AG08395 (cell line): ENCODE measurements at places on chromosomes 2 and 18.
A peak's percentile ranks its signal among the peaks of the same experiment; 100 is the strongest.

GRCh38 chr18:30852980-30853379 is 189.6 kb downstream of the DSC3 start:
- DNase-seq = no peak

DNA sequence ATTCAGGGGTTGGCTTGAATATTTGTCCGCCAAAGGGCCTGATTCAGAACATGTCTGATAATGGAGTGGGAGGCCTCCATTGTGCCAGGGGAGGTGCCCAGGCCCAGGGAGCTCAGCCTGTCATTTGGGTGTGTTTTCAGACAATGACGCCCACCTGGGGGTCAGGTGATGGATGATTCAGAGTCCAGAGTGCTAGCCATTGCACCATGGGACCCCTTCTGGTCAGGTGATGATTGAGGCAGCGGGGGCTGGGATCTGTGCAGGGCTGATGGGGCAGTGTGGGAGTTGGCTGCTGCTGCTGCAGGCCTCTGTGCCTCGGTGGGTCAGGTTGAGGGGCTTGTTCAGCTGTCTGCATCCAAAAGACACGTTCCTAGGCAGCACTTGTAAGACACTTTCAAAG is 8.3 kb upstream of the ARHGEF4 start:
- no peak for DNase-seq

- DNase-seq = no peak
Observed at GRCh38 chr2:113179446-113180045, 5.8 kb downstream of the PSD4 start.

DNA sequence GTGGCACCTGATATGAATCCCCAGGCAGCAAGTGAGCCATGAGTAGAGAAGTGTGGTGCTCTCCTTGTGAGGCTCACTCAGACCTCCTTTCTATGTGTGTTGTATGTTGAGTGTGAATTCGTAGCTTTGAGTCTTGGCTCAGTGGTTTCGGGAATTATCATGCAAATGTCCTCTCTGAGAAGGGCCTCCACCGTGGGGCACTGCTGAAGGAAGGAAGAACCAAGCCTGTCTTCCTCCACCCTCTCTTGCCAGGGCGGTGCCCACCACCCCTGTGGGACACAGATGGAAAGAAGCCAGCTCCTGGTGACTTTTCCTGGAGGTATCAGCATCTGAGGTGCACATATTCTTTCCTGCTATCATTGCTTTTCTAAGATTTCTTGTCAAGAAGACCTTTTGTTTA is 156.1 kb downstream of the MYT1L start:
- DNase-seq = no peak

DNA sequence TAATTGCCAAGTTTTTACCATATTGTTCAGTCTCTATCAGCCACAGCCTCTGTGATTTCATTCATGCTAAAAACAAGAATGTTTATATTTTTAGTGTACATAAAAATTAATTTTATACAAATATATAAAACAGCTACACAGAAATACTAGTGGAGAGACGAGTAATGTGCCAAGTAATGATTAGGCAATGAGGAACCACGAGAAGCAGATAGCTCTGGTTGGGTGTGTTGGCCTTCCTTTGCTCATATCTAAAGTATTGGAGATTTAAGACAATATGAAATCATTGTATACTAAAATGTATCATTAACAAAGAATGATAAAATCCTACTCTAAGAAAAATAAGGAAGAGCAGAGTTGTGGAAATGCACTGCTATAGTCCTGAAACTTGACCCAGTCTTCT is 326.7 kb downstream of the AGAP1 start:
- no peak for DNase-seq

- DNase-seq = no peak
Observed at GRCh38 chr2:51153236-51153635, 121.3 kb upstream of the NRXN1 start.

DNA sequence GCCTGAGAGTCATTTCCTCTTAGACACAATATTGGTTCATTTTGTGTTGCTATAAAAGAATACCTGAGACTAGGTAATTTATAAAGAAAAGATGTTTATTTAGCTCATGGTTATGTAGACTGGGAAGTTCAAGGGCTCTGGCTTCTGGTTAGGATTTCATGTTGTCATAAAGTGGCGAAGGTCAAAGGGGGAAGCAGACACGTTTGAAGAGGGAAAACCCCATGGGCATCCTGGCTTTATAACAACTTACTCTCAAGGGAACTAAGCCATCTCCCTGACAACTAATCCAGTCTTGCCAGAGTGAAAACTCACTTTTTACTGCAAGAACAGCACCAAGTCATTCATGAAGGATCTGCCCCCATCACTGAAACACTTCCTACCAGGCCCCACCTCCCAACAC is 89.7 kb upstream of the RNF152 start:
- DNase-seq = no peak

DNA sequence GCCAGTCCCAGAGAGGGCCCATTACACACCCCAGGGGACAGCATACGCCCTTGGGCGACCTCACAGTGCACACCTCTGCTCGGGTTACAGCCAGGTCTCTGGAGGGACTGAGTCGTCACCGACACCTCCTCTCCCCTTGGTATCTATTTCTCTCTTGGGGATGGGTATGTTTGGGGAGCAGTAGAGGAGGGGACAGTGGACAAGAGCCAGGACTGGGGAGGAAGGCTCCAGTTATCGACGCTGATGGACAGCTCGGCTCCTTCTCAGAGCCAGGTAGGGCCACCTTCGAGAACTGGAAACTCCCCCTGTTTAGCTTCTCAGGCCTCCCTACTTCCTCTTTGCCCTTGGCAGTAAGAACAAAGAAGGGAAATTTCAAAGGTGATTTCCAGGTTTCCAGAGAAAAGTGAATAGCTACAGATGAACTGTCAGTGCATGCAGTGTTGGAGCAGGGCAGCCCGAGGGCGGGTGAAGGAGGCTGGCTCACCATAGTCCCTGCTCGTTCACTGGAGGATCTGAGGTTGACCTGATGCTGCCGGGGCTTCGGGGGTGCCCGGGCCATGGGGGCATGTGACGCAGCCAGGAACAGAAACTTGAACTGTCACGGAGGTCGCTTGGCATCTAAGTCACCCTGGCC is 4.4 kb upstream of the SEMA4C start:
- DNase-seq = no peak

DNA sequence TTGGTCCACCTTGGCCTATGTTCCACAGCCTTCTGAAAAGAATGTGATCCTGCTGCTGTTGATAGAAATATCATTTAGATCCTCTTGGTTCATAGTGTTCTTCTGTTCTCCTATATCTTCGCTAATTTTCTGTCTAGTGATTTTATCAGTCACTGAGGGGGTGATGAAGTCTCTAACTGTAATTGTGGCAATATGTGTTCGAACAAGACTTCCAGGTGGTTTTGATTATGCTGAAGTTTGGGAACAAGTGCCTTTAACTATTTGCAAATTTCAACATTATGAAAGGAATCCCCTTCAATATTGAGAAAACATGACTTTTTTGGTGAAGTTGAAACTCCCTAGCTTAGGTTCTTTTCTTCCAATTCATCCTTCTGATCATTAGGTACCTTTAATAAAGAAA is 140.4 kb downstream of the MTX2 start:
- no peak for DNase-seq

GRCh38 chr2:225041851-225042799 is at the start of gene DOCK10:
Gene DOCK10, minus strand, starts transcription at chr2:225042468. Its CDS starts 94 bp downstream, at chr2:225042374.
- peak; percentile 52 for DNase-seq

GRCh38 chr18:77004555-77005380 is 127.8 kb downstream of the MBP start:
- no peak for DNase-seq

DNA sequence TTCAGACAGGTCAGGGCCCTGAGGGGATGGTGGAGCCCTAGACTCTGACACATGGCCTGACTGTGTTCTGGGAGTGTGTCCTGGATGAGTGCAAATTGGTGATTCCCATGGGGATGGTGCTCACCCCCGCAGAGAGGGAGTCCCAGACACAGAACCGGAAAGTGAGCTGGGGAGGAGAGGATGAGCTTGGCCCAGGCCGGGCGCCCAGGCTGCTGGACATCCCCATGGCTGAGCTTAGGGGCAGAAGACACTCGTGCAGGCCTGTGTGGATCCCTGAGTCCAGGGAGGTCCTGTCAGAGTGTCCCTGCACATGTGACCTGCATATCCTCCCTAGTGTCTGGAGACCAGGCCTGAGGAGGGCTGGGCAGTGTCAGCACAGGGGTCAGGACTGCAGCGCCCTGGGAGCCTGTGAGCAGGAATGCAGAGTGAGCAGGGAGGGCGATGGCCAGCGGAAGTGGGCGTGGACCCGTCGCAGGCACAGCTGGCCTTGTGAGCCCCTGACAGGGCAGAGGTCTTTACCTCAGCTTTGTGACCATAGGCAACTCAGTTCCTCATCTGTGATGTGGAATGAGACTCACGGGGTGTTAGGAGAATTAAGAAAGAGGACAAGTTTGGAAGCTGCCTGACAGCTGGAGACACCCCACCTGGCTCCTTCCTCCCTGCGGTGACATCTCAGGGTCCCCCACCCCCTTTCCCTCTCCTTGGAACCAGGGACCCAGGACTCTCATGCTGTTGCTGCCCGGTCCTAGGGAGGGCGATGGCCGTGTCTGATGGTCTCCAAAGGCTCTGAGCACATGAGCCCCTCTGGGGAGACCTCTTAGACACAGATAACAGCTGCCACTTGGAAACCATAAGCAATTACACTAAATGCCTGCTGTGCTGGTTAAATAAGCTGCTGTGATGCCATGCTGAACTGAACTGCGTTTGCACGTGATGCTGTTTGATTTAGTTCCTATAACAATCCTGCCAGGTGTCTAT is 62.6 kb upstream of the HS6ST1 start:
- no peak for DNase-seq

- DNase-seq = no peak
Observed at GRCh38 chr2:59713577-59713976, 839.9 kb downstream of the BCL11A start.

- DNase-seq = peak; percentile 81
Observed at GRCh38 chr2:20450201-20450999, 3.5 kb downstream of the RHOB start.

DNA sequence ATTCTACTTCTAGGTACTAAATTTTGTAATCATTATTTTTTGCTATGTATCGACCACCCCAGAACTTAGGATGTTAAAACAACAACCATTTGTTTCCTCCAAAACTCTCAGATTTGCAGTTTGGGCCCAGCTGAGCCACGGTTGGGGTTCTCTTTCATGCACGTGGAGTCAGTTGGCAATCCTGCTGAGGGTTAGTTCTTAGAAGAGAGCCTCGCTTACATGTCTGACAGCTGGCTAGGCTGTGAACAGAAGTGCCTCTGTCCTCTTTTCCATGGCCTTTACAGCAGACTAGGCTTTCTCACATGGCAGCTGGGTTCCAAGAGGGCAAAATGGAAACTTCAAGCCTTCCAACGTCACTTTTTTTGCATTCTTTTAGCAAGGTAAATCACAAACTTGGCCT is 9.3 kb upstream of the RGPD4 start:
- DNase-seq = no peak

DNA sequence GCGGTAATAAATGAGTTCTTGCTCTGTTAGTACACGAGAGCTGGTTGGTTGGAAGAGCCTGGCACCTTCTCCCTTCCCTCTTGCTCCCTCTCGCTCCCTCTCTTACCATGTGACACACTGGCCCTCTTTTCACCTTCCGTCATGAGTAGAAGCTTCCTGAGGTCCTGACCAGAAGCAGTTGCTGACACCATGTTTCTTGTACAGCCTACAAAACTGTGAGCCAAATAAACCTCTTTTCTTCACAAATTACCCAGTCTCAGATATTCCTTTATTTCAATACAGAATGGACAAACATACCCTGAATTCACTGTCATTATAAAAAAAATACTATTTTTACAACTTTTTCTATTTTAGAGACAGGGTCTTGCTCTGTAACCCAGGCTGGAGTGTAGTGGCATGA is 40.7 kb downstream of the EMILIN2 start:
- DNase-seq = no peak

GRCh38 chr18:58484989-58485981 is 143.6 kb downstream of the ALPK2 start:
- DNase-seq = no peak

GRCh38 chr2:24915796-24916195 is 4.2 kb downstream of the ADCY3 start:
- DNase-seq = no peak

GRCh38 chr2:129896226-129897100 is 83.0 kb upstream of the RAB6C start:
- DNase-seq = no peak

GRCh38 chr2:64874593-64874992 is 114.6 kb upstream of the SLC1A4 start:
- no peak for DNase-seq

DNA sequence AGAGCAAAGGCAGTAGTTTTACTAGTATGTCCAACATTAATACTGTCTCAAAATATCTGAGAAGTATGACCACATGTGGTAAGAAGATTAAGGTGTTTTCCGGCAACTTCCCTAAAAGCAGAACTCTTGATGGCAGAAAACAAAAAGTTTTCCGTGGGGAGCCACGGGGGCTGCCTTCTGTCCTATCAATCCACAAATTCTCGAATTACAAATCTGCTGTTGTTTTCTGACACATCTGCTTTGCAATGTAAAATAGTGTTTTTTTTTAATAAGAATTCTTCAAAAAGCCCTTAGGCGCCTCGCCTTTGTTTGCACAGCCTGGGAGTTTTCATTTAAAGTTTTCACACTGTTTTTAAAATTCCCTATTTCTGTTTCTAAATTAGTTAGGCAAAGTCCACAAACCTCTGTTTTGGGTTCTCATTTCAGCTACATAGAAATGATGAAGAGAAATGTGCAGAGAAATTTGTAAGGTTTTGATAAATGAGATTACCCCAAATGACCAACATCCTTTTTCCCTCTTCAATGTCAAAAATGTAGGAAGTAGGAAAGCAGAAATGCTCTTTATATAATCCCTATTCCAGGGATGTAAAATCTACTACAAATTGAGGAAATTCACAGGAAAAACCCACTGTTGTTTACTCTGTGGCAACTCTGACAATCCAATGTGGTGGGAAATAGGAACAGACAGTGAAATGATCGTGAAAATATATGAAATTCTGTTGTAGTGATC is 385.8 kb downstream of the ZEB2 start:
- DNase-seq = no peak

DNA sequence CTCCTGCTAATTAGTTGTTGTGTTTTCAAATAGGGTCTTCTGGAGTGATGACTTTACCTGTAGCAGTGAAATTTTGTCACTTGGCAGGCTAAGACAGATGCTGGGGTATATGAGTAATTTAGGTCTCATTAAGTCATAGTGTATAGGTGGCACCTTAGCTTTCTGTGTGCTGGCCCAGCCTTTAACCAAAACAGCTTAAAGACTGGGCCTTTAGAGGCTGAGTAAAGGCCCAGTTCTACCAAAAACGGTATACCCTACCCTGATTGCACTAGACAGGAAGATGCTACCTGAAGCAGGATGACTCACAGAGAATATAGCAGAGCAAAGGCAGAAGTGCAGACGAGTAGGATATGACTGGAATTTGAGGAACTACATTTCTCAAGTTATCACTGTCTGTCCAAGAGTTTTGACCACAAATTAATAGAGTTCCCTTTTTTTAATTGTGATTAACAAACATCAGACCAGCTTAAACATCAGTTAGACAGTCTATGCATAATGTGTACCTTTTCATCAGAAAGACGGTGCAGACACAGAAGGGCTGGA is 337.9 kb upstream of the SALL3 start:
- no peak for DNase-seq

- peak; percentile 69 for DNase-seq
Observed at GRCh38 chr2:202237787-202238233, 587 bp downstream of the SUMO1 start.

- DNase-seq = no peak
Observed at GRCh38 chr2:200367155-200367554, 60.7 kb downstream of the SPATS2L start.
